ENCODE measurements at places on chromosomes 2 and 18.

- no peak for DNase-seq
Observed at GRCh38 chr2:45005261-45006002, 3.8 kb downstream of the SIX2 start.

DNA sequence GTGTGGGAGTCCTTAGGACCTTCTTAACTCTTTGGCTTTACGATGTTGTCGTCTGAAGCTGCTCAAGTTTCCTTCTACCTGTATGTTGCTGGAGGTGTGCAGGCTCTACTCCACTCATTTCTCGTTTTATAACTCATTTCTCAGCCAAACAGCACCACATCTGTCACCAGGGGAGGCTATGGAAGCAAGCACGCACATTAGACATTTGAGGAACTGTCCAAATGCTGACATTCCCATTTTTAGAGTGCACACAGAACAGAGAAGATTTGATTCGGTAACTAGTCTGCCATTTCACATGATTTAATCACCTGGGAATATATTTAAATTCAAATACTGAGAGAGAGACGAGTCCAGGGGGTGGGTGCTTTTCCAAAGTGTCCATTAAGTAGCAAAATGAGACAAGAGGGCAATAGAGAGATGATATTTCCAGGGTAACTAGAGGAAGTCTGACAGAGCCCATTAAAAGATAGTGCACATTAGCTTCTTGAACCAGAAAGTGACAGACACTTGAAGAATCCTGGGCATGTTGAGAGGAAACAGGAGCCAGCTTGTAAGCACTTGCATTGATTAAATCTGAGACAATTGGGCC lies 793.3 kb downstream of the TDRD15 start:
- DNase-seq = no peak

GRCh38 chr18:26516964-26517363 lies 31.4 kb downstream of the KCTD1 start:
- DNase-seq = no peak

- DNase-seq = no peak
Observed at GRCh38 chr2:190093793-190094192, 31.3 kb upstream of the MSTN start.
